ENCODE measurements at places on chromosomes 6 and 20.

- DNase-seq, result no peak
Observed at GRCh38 chr20:48261398-48261910, 476.2 kb upstream of the SULF2 start.

- DNase-seq, result no peak
Observed at GRCh38 chr20:51176876-51177275, 154.0 kb upstream of the KCNG1 start.

DNA sequence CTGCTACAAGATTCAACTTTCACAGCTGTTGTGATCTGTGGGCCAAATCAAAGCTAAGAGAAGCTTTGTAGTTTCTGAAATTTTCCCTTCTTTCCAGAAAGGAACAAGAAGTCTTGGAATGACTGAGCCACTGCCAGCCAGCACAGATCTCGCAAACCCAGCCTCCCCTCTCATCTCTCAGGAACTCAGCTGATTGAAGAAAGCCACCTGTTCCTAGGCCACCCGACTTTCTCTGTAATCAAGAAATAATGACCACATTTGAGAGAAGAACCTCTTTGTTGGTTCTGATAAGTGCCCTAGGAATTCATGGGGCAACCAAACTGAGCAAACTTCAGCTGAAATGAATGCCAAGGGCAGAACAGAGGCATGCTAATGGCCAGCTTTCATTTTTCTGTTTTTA, 61.7 kb downstream of the HDGFL1 start:
- no peak for DNase-seq

DNA sequence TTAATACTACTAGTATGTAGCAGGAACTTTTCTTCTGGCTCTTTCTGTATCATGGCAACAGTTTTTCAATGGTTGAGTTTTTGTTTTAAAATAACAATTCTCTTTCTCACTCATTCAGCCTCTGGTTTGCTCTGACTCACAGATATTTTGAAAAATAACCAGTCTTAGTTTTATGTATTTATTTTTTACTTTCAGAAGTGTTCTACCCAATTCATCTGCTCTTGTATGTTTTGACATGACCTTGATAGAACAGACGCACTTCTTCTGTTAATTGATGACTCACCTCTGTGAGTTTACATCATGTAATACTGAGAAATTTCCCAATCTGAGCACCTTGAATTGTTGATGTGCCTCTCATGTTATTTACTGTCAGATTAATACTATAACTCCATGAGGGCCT, 178.9 kb downstream of the SASH1 start:
- DNase-seq, result no peak

- no peak for DNase-seq
Observed at GRCh38 chr6:3610921-3611320, 140.6 kb downstream of the PXDC1 start.

DNA sequence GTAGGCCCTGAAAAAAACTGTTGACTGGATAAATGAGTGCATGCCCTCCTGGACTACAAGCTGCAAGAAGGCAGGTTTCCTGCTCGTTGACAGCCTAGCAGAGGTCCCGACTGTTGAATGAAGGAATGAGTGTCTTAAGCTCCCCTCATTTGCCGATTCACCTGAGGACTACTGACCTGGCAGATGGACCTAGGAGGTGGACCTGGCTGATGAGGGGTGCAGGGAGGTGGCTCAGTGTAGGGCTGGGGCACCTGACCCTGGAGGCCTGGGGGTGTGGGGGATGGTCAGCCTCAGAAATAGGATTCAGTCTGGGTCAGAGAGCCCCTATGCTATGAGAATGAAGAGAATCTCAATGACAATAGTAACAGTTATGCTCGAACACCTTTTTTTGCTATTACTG, 11.6 kb upstream of the TFAP2C start:
- DNase-seq, result no peak

- no peak for DNase-seq
Observed at GRCh38 chr6:154481521-154482013, 28.9 kb downstream of the CNKSR3 start.

GRCh38 chr6:70903665-70904452, 53.0 kb downstream of the B3GAT2 start:
- no peak for DNase-seq

GRCh38 chr20:60255415-60255814, 297.2 kb downstream of the CDH26 start:
- DNase-seq, result no peak

DNA sequence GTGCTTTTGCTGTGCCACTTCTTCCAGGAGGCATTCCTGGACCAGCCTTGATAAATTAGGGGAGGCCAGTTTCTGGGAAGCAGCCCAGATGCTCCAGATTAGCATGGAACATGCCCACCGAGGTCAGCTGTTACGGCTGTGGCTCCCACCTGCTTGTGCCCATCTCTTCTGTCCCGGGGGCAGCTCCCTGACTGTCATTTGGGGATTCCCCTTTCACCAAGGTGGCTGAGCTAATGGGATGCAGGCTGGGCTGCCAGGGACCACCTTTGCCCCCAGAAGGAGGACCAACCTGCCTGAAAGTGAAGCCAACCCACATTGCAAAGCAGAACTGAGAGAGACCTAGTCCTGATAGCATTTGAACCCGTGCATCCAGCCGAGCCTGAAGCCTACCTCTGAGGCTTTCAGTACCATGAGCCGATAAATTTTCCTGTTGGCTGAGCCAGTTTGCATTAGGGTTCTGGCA, 85.3 kb downstream of the PTPN1 start:
- DNase-seq, result no peak

- DNase-seq, result no peak
Observed at GRCh38 chr6:156729248-156729647, 47.9 kb upstream of the ARID1B start.

DNA sequence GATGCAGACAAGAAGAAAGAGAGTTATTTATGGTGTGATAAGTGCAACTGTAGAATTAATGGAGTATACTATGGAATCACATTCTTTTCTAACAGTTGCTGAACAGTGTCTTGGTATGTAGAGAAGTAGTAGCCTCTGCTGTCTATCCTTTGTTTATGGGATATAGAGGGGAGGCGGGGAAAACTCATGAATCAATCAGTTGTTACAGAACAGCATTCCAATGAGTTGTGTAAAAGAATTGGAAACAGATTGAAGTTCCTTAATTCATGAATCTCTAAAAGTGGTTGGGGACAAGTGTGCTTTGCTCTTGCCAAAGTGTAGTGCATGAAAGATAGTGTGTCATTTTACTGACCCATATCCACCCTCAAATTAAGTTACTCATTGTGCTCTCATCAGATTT, 77.7 kb downstream of the FLRT3 start:
- DNase-seq, result no peak

DNA sequence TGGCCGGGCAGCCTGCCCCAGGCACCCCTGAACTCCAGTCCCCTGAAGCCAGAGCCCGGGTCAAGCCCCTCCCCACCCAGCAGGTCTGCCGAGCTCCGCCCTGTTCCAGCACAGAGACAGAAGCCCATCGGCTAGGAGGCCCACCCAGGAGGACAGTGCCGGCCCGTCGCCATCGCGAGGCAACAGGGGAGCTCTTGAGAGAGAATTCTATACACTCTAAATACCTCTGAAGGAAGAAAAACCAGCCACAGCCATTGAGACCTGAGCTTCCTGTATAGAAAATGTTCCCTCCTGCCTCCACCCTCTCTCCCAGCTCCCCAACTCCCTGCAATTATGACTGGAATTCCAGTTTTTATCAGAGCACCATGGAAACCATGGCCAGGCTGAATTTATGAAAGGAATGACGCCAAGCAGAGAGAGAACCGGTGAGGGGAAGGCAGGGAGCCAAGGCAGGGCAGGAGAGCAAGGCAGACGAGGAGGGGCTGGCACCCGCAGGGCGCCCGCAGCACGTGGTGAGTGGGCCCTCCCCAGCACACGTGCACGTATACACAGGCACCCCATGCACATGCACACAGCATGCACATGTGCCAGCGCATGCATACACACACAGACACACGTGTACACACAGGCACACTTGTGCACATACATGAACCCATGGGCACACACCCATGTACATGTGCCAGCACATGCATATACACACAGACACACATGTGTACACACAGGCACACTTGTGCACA, 27.6 kb upstream of the MRGBP start:
- no peak for DNase-seq
